ENCODE measurements at places on chromosomes 6 and 20. TPM values are rescaled to one million over a fixed set of nuclear protein-coding genes. Genes with fewer than 3 reads are reported as not detected.
A peak's percentile ranks its signal among the peaks of the same experiment; 100 is the strongest.

Gene CALHM6
- 2.4 TPM for total RNA-seq

Gene CLPSL2
- not detected for total RNA-seq

Gene HEBP2
- 37.0 TPM for total RNA-seq

Gene TREML4
- not detected for total RNA-seq

Gene LPIN3
- total RNA-seq = 50.5 TPM

Gene CCDC167
- total RNA-seq = 40.3 TPM

Gene SIGLEC1
- 5.2 TPM for total RNA-seq

Gene TRIM15
- not detected for total RNA-seq

Gene ROMO1
- total RNA-seq = 402 TPM

Gene ANGPT4
- total RNA-seq = 3.2 TPM

GRCh38 chr20:57190536-57191264, 75.7 kb downstream of the BMP7 start:
- no peak for DNase-seq

- no peak for DNase-seq
These were observed 104.7 kb upstream of the RIN2 start for GRCh38 chr20:19653327-19653726.

- DNase-seq = peak; percentile 18
These were observed 891 bp downstream of the RSPO3 start for GRCh38 chr6:127119102-127120022.

DNA sequence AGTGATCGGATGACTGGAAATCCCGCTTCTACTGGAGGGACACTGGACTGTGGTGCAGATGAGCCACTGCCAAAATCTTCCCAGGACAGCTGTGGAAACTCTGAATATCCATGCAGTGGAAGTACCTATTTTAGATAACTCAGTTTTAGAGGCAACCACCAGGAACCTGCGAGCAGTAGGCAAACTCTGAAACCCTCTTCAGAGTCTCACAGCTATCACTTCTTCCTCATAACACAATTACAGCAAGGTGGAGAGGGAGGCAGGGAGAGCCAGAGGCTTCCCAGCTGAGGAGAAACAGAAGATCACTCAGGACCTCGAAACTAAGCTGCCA, 322.8 kb upstream of the NT5E start:
- no peak for DNase-seq

- DNase-seq = no peak
These were observed 289.0 kb downstream of the SYNE1 start for GRCh38 chr6:152348116-152348515.

DNA sequence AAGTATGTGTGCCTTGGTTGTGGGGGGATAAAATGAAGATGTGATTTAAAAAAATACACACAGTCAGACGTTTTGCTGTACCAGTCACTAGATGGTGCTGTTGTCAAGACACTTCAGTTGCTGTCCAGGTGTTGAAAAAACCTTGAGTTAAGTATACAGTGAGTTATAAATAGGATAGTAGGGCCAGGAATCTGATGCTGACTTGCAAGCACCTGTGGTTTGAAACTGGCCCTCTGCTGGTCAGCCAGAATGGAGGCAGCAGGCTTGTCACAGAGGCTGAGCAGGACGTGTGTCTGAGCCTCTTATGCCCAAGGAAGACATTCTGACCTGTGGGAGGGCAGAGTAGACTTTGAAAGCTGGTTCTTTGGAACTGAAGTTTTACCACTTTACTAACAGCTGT, 27.8 kb downstream of the RNF8 start:
- DNase-seq = peak; percentile 81

DNA sequence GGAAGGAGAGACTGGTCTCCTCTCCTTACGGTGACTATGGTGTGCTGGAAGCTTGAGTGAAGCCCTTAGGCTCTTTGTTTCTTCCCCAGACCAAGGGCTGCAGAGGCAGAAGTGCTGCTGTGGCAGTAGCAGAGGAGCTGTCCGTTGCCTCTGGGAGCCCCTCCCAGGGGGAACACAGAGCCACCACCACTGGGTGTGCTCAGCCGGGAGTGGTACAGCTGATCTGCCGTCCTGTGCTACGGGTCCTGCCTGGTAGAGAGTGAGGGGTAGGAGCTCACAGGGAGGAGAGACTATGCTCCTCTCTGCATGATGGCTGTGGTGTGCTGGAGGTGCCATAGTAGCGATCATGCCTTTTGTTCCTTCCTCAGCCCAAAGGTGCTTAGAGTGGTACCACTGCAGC, 318.7 kb downstream of the DOK5 start:
- DNase-seq = no peak

DNA sequence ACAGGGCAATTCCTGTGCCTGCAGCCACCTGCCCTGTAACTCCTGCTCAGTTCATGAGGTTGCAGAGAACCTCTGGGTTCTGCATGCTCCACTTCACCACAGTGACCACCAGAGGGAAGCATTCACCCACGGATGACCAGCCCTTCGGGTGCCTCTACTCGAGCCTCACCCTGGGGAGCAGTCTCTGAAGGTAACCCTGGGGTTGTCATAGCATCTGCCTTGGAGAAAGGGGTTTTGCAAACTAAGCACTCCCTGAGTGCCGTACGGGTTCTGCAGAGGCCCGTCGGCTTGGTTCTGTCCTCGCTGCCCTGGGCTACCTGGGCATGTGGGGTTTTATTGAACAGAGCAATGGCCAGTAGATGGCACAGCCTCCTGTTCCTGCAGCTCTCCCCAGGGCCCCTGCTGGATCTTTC, 10.2 kb upstream of the CST5 start:
- peak; percentile 61 for DNase-seq

GRCh38 chr6:39642270-39642669, 82.9 kb downstream of the KIF6 start:
- DNase-seq = no peak

GRCh38 chr20:10922941-10923340, 249.1 kb upstream of the JAG1 start:
- DNase-seq = no peak

GRCh38 chr6:105790635-105791034, 295.5 kb upstream of the PRDM1 start:
- DNase-seq = no peak
